Stimulated activated CD8-positive, alpha-beta memory T cell treated with anti-CD3 and anti-CD28 coated beads, Interleukin-4, amount 100 ng/mL, for 1 hour (primary cell): ENCODE measurements at places on chromosomes 3 and 15.

DNA sequence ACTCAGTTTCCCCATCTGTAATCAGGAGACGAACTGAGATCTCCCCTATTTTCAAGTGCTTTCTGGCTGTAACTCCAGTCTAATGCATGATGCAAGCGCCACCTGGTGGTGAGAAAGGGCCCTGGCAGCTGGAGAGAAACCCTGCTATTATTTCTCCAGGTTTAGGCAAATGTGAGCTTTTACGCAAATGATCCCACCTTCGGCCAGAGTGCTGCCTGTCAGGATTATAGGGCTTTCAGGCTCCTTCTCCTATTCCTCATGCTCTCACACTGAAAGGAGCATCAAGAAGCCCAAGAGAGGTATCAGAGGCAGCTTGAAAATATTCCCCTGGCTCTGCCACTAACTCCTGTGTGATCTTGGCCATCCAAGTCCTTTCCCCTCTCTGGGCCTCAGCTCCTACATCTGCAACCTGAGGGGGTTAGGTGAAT lies 93.9 kb upstream of the RASGRF1 start:
- peak; percentile 38 for DNase-seq

DNA sequence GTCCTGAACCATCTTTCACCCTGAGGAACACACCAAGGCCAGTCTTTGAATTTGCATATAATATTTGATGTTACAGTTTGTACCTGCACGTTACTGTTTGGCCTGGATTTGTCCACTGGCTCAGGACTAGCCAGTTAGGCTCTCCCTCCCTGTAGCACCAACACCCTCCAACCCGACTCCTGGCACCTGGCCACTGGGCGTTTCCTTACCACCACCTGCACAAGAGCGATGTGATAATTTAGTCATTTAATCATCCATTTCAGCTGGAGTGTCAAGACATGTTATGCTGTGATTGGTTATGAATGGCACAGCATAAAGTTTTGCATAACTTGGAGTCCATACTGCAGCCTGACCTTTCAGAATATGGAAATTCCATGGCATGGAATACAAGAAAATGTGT lies 242.4 kb downstream of the KCNMB2 start:
- DNase-seq: no peak

GRCh38 chr15:63492541-63493077 lies 11.8 kb upstream of the USP3 start:
- no peak for DNase-seq

DNA sequence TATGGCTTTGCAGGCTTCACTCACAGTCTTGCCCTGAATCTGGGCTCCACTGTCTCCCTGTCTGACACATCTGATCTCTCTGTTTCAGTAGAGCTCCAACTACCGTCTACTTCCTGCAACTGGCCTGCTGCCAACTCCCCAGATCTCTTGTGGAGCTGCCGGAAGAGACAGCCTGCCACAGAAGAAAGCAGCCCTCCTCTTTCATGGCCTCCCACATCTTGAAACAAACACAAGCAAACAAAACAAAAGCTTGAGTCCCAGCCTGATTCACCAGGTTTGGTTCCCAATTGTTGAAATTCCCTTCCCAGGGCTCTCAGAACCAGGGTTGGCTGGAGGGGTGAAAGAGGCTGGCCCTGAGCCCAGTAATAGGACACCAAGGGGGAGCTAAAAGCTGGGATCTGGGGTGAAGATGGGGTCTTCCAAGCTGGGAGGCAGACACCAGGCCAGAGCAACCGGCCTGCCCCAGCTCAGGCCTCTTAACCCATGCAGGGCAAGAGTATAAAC lies 55.3 kb upstream of the CA12 start:
- peak; percentile 19 for DNase-seq

GRCh38 chr15:101608201-101608600 lies 44.0 kb downstream of the TM2D3 start:
- DNase-seq: no peak

DNA sequence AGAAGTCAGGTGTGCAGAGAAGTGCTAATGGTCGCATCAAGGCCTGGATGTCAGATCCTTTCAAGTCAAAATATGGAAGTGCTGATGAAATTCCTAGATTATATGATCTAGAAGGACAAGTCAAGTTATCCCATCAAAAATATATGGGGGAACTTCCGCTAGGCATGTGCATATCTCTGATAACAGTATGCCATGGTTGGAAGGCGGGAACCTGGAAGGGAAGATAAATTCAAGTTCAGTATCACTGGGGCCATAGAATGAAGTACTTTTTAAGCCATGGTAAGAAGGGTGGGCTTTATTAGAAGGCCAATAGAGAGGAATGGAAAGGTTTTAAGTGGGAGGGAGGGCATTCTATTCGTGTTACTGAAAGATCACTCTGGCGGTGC lies 38.3 kb downstream of the MITF start:
- DNase-seq: no peak

GRCh38 chr3:112514527-112515128 lies 15.4 kb upstream of the BTLA start:
- DNase-seq: no peak

DNA sequence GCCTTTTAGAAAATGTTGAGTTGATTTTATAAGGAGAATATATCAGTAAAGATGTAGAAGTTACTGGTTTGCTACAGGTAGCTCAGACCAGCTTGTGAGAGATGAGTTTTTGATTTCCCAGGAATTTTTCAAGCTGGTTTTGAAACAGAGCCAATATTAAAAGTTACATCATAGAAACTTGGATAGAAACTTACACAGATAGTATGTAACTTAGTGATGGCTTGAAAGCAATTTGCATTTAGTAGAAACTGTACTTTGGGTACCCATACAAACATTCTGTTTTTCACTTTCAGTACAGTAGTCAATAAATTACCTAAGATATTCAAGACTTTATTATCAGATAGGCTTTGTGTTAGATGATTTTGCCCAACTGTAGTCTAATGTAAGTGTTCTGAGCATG lies 93.4 kb downstream of the RBMS3 start:
- no peak for DNase-seq

DNA sequence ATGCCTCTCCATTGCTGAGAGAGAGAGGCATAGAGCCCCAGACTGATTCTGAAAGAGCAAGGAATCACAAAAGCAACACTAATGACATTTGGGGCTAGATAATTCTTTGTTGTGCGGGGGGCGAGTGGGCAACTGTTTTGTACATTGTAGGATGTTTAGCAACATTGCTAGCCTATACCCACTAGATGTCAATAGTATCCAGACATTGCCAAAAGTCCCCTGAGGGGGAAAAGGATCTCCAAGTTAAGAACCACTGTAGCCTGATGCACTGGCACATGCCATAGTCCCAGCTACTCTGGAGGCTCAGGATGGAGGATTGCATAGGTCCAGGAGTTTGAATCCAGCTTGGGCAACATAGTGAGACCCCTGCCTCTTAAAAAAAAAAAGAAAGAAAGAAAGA lies 22.8 kb upstream of the GOLM2 start:
- DNase-seq: no peak

- DNase-seq: no peak
These were observed 522.4 kb upstream of the NAALADL2 start for GRCh38 chr3:174336784-174337183.

- no peak for DNase-seq
These were observed 702.9 kb upstream of the NAALADL2 start for GRCh38 chr3:174156200-174156599.
